Activated T-helper 1 cell treated with Interleukin-2 at 50 U/mL for 16 hours (primary cell): ENCODE measurements at places on chromosomes 7 and 10.

GRCh38 chr10:75788394-75789205 is 357.2 kb downstream of the LRMDA start:
- DNase-seq, result no peak

DNA sequence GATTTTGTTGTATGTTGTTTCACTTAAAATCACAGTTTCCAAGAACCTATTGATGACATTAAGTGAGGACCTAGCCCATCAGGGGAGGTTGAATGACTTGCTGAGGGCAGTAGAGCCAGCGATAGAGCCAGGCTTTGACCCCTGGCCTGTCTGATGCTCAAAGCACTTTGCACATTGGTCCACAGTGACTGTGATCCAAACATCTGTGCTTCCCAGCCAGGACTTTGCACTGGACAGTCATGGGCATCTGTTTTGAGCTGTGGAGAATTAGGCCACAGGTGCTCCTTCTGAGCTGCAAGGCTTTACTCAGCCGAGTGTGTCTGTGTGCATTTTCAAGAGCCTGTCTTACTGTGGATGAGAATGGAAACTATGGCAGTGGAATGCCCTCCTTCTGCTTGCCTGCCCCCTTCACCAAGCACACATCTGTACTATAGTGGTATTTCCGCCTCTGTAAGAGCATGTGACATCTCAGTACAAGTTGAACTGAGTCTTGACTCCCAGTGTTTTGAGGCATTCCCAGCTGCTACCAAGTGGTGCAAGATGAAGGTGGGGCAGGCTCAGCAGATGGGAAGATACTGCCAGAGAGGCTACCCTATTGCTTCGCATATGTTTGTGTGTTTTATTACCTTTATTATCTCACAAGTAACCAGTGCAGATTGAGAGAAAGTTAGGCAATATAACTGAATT is 72.7 kb upstream of the AOAH start:
- no peak for DNase-seq

GRCh38 chr10:44033008-44033407 is 351.9 kb downstream of the CXCL12 start:
- DNase-seq, result no peak

- DNase-seq, result no peak
Observed at GRCh38 chr10:103699611-103700435, 155.6 kb downstream of the SH3PXD2A start.

DNA sequence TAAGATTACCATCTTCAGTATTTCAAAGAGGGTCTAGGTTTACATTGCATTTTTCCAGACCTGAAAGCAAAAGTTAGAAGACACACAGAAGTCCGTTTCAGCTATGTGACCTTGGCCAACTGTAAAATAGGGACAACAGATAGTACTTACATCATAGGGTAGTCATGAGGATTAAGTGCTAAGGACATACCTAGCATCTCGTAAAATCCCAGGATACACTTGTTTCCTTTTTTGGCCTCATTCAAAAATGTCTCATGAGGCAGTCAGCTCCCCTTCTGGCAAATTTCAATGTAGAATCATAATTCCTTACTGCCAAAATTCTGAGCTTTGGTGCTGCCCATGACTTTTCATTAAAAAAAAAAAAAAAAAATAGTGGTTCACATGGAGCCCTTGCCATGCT is 6.4 kb upstream of the DUSP5 start:
- DNase-seq, result no peak

DNA sequence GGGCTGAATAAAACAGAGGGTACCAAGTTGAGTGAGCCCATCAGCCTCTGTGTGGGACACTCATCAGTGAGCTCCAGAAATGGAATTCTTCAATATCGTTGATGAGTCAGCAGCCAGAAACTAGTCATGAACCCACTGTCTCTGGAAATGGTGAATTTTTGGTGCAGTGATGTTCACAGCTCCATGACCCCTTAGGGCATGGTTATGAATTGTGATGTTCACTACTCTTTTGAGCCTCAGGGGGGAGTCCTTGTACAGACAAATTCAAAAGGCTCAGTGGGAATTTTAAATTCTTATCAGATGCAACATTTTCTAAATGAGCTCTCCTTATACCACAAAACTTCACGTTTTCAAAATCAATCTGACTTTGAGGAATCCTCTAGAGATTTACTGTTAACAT is 335.7 kb downstream of the PHTF2 start:
- DNase-seq, result no peak

DNA sequence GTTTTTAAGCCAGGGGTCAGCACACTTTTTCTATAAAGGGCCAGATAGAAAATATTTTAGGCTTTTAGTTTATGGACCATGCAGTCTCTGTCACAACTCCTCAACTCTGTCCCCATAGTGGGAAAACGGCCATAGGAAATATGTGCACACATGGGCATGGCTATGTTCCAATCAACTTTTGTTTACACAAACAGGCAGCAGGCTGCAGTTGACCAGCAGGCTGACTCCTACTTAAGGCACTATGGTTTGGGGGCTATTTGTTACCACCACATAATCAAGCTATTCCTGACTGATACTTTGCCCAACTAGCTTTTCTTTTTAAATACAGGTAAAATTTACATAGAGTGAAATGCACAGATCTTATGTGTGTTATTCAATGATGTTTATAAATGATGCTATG is 362.4 kb downstream of the LRMDA start:
- DNase-seq, result no peak

- DNase-seq, result no peak
Observed at GRCh38 chr10:123129618-123130271, 6.0 kb upstream of the HMX3 start.

DNA sequence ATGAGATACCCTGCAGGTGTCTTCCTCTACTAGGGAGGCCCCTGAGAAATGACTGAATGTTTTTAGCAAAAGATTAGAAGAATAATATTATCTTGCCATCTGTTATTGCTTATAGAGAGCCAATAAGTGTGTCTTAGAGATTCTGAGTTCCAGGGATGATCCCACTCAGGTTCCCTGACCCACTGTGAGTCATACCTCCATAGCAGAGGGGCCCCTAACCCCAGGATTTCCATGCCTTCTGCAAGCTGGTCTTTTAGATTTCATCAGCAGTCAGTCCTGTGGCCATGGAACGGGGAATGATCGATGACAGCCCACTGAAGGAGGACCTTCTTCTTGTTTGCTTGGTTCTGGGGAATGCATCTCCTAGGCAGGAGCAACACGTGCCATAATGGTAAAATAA is 333.4 kb downstream of the KCNMA1 start:
- DNase-seq, result no peak

- no peak for DNase-seq
Observed at GRCh38 chr10:15748126-15748525, 28.4 kb upstream of the ITGA8 start.

- no peak for DNase-seq
Observed at GRCh38 chr10:103197903-103198302, 4.8 kb upstream of the NT5C2 start.

- no peak for DNase-seq
Observed at GRCh38 chr10:92052088-92052487, 128.5 kb downstream of the BTAF1 start.

- no peak for DNase-seq
Observed at GRCh38 chr7:33979807-33980355, 74.5 kb downstream of the BMPER start.

GRCh38 chr10:88271761-88272543 is 311.2 kb downstream of the RNLS start:
- no peak for DNase-seq

DNA sequence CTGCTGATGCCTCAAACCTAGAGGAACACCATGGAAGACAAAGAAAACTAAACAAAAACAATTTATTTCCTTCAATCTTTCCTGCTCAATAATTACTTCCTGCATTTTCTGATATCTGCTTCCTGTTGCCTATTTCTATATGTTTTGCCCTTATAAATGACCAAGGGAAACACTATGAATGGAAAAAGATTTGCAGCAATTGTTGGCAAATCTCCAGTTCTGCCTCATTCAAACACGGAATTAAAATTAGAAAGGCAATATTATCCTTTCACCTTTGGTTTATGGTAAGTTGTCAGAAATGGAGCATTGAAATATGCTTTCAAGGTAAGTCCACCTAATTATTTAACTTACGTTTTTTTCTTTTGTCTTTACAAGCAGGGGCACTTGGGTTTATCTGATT is 552.2 kb upstream of the ANKRD30A start:
- DNase-seq, result no peak

- no peak for DNase-seq
Observed at GRCh38 chr7:23358152-23358674, 59.1 kb downstream of the MALSU1 start.

DNA sequence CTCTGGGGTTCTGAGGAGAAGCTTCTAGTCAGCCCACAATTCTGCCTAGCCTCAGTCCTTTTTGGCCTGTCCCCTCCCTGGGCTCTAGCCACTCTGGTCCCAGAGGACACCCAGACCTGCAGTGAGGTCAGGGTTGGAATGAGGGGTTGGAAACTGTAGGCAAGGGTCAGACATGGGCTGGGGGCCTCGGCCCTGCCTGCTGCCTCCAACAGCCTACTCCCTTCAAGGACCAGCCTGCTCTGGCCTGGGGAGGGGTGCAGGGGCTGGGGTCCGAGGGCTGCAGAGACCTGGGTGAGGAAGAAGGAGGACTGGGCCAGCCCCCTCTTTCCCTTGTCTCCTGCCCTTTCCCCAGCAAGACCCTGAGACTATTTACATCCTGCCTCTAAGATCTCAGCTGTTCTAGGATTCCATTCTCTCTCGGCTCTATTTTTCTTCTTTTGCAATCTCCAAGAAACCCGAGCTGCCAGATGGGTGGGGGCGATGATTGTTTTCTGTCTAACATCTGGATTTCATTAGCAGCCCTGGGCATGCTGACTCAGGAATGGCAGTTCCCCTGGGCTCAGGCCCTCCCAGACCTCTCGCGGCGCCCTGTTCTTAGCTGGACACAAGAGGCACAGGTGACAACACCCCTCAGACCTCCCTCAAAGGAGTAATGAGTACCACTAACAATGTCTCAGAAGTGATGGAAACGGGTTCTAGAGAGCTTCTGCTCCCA is 23.1 kb downstream of the ZCCHC24 start:
- no peak for DNase-seq

GRCh38 chr10:107767185-107767584 is 602.7 kb upstream of the SORCS1 start:
- no peak for DNase-seq

DNA sequence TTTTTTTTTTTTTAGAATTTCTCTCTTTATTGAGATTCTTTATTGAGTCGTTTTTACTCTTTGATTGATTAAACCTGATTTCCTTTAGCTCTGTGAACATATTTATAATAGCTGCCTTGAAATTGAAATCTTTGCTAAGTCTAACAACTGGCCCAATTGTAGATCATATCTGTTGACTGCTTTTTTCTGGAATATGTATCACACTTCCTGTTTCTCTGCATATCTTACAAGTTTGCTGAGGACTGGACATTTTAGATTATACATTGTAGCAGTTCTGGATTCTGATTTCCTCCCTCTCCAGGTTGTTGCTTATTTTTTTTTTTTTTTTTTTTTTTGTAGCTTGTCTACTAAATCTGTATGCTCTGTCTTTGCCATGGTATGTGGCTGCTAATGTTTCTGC is 56.3 kb downstream of the PRKAR2B start:
- no peak for DNase-seq

GRCh38 chr7:142581341-142581740 is 167.9 kb upstream of the PRSS1 start:
- peak; percentile 4 for DNase-seq

GRCh38 chr10:11173042-11173441 is 155.4 kb downstream of the CELF2 start:
- DNase-seq, result no peak

DNA sequence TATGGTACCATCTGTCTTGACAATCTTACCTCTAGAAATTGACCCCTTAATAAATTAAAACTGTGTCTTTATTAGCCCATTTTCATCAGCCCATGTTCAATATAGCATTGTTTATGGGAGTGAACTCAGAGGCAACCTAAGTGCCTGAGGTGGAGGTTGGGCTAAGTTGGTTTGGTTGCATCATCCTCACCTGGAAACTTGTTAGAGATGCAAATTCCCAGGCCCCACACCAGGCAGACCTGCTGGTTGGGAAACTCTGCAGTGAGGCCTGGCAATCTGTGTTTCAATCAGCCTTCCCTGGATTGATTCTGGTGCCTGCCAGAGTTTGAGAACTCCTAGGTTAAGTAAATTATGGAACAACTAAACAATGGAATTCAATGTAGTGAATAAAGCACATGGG is 9.4 kb upstream of the FAM170B start:
- DNase-seq, result no peak

GRCh38 chr10:20855398-20856038 is 41.6 kb downstream of the NEBL start:
- no peak for DNase-seq

DNA sequence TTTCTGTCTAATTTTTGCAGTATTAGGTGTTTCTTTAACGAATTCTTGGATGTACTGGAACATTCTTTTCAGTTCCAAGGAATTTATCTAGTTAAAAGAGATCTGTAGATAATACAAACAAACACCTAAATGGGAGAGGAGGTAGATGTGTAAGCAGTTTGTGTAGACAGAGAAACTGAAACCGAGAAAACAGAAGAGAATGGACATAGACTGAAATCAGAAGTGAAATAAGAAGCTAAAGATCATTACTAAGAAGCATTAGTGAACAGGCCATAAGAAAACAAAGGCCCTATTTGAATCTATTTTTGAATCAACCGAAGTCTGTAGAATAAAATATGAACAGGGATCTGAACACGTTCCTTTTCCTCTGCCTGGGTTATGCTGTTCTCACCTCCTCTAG is 26.5 kb upstream of the TMEM229A start:
- DNase-seq, result no peak

DNA sequence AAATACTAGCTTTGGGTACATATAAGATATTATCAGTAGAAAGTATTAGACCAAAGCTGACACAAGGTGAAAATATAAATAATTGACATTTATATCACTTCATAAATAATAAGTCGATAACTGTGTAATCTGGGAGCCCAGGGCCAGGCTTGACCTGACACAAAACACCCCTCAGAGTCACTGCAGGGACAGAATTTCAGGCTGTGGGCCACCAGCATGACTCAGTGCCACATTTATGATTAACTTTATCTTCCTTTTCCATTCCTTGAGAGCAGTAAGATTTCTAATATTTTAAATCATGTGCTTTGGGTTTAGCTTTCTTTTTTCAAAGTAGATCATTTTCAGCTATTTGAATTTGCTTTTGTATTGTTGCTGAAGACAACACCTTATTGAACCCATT is 102.9 kb upstream of the NFE2L3 start:
- DNase-seq, result no peak

DNA sequence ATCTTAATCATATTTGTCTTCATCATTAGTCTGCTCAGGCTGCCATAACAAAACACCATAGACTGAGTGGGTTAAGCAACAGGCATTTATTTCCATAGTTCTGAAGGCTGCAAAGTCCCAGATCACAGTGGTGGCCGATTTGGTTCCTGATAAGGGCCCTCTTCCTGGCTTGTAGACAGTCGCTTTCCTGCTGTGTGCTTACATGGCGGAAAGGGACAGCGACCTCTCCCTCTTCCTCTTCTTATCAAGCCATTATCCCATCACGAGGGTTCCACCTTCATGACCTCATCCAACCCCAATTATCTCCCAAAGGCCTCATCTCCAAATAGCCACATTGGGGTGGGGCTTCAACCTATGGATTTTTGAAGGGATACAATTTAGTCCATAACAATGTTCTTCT is 84.0 kb downstream of the LYZL1 start:
- DNase-seq, result no peak
